Ureter (tissue), 1 donor: ENCODE measurements at places on chromosomes 3 and 15.

- DNase-seq = no peak
Measured at GRCh38 chr3:60056404-60056803, 1006.6 kb upstream of the CFAP20DC start.

DNA sequence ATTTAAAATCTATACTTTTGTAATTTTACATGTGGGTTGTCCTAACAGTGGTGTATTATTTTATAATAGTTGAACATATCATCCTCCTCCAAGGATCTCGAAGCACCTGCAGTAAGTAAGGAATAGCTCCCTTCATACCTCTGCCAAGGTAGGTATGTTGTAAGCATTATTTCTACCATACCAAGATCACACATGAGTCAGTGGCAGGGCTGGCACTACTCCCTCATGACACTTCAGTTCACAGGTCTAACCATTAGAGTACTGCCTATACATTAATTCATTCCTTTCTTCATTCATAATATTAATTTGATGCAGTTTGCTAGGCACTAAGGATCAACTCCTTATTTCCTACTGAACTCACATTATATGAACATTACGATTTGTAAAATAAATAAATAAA lies 11.9 kb upstream of the LEKR1 start:
- no peak for DNase-seq

DNA sequence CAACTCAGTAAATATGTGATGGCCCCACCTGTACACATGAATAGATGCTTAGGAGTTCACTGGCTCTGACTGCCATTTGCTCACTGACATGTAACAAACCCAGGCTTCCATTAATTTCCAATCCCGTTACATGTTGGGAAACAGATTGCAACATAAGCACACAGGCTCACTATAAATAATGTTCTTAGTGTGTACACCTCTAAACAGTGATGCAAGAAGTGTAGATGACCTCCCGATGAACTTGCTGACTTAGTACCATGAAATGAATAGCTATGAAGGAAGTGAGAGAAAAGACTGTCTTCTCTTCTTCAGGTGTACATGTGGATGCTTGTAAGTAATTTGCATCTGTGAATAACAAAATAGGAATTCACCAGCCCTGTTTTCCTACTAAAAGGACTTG lies 21.4 kb upstream of the FSIP1 start:
- DNase-seq = no peak

- DNase-seq = no peak
Measured at GRCh38 chr3:193078996-193079753, 161.5 kb upstream of the MB21D2 start.

DNA sequence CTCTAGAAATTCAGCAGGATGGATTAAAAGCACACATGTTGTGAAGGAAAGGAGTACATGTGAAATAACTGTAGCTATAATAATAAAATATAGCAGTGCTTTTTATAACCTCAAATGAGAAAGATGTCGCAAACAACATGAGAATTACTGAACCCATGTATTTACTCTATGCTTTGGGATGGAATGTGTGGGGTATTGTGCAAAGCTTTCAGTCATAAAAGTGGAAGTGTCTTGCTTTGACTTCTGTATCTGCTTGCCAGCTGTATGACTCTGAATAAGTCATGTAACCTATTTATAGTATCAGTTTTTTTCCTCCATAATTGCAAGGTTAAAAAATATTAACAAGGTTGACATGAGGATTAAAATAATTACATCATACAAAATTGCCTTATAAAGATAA lies 519.3 kb upstream of the CADM2 start:
- DNase-seq = no peak

GRCh38 chr3:54296531-54296930 lies 174.2 kb downstream of the CACNA2D3 start:
- no peak for DNase-seq

DNA sequence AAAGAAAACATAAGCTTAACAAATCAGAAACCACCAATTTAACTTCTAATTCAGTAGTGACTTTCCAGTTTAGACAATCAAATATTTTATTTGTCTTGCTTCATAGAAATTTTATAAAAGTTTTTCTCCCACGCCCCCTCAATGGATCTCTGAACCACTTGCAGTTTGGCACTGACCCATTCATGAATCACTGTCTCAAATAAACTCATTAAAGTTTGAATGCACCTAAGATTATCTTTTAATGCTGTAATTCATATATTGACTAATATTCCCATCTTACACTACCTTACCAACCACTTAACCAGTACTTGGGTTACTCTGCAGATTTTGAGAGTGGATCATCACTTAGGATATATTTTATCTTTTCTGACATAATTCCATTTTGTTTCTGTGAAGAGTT lies 880.2 kb downstream of the OTOL1 start:
- no peak for DNase-seq

GRCh38 chr3:17055374-17056276 lies 170.9 kb downstream of the PLCL2 start:
- DNase-seq = no peak

GRCh38 chr3:88807491-88808105 lies 299.8 kb upstream of the EPHA3 start:
- DNase-seq = no peak
